ENCODE measurements at places on chromosomes 6 and 20.

GRCh38 chr20:22452442-22453011 is 131.8 kb downstream of the FOXA2 start:
- DNase-seq = no peak

- no peak for DNase-seq
These were observed 170.9 kb downstream of the HIVEP2 start for GRCh38 chr6:142773859-142774648.

DNA sequence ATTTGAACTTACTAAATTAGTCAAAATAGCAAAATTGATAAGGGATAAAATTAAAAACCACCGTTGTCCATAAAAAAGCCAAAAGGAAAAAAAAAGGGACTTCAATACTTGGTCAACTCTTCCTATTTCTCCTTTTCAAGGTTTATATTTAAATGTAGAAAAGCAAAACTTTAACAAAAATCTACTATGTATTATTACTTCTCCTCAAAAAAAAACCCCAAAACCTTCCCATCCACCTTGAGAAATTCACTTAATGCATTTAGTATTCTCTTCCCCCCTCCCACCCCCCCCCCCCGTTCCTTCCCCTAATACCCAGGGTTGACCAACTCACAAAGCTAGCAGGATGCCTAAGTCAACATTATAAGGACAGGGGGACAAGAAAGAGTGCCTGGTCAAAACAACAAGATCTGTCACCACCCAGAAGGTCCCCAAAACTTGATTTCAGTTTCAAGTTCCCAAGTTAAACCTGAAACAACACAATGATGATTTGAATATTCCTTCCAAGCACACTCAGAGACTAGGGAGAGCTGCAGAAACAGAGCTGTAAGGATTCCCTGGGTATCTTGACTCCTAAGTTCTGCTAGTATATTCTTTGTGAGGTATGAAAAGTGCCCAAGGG is 14.6 kb downstream of the GMDS start:
- DNase-seq = no peak

- no peak for DNase-seq
These were observed 12.2 kb downstream of the EPHA7 start for GRCh38 chr6:93407186-93407585.

GRCh38 chr6:80771941-80772340 is 665.5 kb downstream of the BCKDHB start:
- DNase-seq = no peak

Data from stimulated activated CD4-positive, alpha-beta T cell treated with anti-CD3 and anti-CD28 coated beads, Interleukin-1b, Interleukin-23, amount 100 ng/mL, for 48 hours (primary cell).